ENCODE measurements at places on chromosomes 1 and 21.

- no peak for DNase-seq
Observed at GRCh38 chr21:45253633-45254459, 33.8 kb downstream of the POFUT2 start.

GRCh38 chr1:106688446-106688845 is 368.0 kb upstream of the PRMT6 start:
- no peak for DNase-seq

DNA sequence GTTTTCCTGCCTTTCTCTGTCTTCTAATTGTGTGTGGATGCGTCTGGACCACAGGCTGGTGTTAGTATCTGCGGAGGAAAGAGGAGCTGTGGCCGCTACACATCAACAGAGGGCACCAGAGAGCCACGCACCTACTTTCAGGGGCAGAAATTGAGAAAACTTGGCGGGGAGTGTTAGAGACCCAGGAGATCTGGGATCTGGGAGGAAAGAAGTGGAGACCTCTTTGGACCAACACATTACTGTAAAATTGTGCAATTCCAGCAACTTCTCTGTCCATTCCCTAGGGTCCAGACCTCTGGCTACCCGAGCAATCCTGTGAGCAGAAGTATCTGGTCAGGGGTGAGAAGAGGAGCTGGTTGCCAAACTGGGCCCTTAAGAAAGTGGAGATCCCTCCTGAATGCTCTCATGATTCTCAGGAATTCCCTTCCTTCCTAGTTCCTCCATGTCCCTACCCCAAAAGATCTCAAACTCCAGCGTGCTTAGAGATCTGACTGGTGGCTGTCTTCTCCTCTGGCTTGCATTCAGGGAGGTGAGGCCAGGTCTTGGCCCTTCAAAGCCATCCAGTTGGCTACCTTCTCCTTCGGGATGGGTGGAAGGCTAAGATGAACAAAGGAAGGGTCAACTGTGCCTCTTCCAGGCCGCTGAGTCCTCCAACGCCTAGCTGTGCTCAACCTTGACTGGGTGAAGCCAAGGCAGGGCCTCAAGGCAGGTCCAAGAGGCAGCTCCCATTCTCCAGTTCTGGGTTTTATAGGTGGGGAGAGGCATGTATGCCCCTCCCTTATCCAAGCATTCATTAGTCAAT is 1.2 kb upstream of the KIRREL1 start:
- peak; percentile 88 for DNase-seq

- DNase-seq, result no peak
Observed at GRCh38 chr1:111814642-111815041, 58.9 kb downstream of the DDX20 start.

GRCh38 chr1:232305050-232305449 is 324.9 kb downstream of the SIPA1L2 start:
- no peak for DNase-seq

DNA sequence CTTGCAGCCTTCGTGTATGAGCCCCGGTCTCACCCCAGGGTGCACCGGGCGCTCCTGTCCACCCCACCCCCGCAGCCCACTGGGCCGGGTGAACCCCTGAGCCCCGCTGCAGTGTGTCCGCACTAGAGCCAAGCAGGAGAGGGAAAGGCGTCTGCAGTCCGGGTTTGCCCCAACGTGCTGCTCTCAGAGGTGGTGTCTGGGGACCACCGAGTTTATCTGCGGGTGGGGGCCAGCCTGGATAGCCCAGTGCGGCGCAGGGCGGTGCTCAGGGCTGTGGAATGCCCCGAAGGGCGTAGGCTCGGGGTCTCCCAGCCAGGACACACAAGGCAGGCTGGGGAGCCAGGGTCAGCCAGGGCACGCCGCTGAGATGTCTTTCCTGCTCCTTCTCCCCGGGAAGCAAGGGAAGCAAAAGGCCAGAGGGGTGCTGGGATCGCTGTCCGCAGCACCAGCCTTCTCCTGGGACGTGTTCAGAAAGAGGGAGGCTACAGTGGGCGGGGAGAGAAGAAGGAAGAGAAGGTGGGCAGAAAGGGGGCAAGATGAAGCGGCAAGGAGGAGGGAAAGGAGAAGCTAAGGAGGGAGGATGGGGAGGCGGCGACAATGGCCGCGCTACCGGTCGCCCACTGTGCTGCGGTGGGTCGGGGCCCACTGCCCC is 56.6 kb downstream of the MAB21L3 start:
- peak; percentile 54 for DNase-seq

DNA sequence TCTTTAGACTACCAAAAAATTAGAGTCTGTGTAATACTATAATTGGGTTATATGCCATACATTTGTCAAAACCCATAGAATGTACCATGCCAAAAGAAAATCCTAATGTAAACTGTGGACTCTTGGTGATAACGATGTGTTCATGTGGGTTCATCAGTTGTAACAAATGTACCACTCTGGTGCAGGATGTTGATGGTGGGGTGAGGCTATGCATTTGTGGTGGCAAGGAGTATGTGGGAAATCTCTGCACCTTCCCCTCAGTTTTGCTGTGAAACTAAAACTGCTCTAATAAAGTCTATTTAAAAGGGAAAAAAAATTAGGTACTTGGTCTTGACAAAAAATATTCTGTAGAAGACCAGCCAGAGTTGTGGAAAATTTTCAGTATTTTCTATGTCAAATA is 43.4 kb downstream of the INKA2 start:
- no peak for DNase-seq

DNA sequence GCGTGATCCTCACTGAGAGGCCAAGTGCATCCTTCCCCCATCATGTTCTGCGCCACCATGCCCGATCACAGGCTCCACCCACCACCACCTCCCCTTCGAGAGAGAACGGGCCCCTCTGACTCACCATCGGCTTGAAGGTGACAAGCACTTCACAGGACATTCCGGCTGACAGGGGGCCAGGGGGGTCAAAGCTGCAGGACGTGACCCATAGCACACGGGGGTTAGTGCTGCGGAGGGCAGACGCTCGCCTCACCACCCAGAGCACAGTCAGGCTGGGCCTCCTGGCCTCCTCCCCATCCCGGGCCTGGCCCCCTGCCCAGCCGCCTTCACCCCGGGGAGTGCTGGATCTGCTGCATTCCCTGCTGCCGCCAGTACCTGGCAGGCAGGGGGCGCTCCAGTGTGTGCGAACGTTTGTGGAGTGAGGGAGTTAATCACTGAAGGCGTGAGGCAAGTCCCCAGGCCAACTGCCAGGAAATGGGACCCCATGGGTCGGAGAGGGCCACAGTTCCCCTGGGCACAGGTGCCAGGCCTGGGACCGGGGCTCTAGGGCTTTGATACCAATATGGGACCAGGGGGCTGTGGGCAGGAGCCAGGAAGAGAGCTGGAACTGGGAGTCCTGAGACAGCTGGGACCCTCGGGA is 40.9 kb upstream of the TMEM52 start:
- DNase-seq, result peak; percentile 76

GRCh38 chr1:167054531-167054930 is 35.6 kb downstream of the GPA33 start:
- DNase-seq, result no peak

- no peak for DNase-seq
Observed at GRCh38 chr1:37919277-37919676, 27.6 kb downstream of the INPP5B start.

- no peak for DNase-seq
Observed at GRCh38 chr1:106960412-106960811, 96.1 kb upstream of the PRMT6 start.

DNA sequence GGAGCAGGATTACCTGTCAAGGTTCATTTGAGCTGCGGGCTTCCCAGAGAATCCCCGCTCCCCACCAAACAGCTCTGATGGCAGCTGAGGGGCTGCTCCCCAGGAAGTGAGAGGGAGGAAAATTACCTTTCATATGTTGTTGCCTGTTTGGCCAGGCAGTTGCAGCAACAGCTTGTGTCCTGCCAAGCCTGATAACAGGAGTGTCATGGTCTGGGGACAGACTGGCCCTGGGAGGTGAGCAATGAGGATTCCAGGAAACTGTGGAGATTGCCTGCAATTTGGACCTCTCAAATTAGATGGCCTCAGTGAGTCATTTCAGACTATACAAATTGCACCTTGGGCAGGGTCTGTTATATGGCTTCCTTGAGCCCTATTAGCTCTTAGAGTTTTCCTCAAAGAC is 189.3 kb downstream of the PTPRU start:
- no peak for DNase-seq

GRCh38 chr1:182173808-182174512 is 112.4 kb upstream of the ZNF648 start:
- no peak for DNase-seq

DNA sequence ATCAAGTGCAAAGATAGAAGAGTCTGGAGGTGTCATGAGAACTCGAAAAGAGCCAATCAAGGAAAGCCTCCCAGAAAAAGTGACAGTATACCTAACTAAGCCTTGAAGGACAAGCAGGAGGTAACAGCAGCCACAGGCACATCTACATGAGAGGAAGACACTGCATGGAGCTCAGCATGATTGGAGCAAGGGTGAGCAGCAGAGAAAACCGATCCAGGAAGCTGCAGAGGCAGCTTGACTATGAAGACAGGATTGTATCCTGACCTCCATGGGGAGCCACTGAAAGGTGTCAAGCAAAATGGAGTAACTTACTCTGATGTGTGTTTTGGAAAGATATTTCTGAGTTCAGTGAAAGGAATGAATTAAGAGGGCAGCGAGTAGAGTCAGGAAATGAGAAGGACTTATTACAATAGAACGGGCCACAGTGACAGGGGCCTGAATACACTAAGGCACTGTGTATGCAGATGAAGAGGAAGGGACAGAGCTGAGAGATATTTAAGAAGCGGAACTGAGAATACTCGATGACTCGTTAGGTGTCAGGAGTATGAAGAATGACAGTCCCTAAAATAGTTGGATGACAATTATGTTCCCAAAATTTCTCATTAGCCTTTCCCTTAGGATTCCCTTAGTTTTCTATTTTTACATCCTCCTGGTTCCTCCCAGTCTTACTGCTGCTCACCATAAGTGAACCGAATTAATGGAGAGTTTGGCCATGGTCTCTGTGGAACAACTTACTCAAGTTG is 139.3 kb upstream of the NFIA start:
- no peak for DNase-seq

DNA sequence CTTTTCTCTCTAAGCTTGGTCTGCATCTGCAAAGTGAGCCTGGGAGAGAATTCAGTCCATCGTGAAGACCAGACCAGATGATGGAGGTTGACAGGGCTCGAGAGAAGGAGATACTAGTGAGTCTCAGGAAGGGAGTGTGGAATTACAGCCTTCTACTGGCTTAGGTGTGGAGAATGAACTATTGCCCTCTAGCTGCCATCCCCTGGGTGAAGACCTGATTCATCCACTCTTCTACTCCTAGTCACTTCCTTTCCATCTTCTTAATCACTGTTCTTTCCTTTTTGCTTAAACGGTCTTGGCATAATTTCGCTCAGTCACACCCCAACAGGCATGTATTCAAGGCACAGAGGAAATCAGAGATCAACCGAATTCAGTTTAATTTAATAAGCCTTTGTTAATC is 34.0 kb upstream of the HSD17B7 start:
- peak; percentile 45 for DNase-seq

DNA sequence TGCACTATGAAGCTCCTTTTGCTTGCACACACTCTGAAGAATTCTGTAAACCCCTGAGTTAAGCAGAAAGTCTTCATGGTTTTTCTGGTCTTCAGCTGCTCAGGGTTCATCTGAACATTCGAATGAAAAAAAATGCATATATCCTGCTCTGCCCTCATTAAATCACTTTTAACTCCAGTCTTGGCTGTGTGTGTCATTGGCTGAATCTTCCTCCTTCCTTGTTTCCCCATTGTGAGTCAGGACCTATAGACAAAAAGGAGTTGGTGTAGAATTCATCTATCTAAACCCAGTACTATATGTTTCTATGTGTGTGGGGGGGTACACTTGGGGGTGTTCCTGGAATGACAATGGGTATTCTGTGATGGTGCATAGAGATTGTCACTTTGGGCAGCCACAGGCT is 6.6 kb upstream of the SPRR1B start:
- DNase-seq, result no peak

- no peak for DNase-seq
Observed at GRCh38 chr1:1605034-1605591, 5.2 kb upstream of the FNDC10 start.

DNA sequence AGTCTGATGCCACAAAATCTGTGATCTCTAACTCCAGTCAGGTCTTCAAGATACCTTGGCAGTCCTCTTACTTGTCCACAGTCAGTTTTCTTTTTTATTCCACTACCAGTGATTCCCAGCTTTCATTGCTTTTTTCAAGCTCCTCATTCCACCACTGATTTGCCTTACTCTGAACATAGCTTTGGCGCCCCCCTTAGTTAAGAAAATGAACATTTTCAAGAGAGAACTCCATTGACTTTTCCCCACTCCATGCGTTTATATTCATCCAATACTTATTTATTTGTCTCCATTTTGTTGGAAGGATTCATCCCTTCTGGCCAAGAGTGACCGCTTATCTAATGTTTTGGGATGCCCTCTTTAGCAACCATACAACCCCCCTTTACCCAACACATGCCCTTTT is 33.9 kb upstream of the IPO9 start:
- no peak for DNase-seq

GRCh38 chr21:35142036-35142815 is 93.1 kb upstream of the RUNX1 start:
- no peak for DNase-seq

- DNase-seq, result no peak
Observed at GRCh38 chr1:86750530-86750929, 46.2 kb downstream of the SH3GLB1 start.

DNA sequence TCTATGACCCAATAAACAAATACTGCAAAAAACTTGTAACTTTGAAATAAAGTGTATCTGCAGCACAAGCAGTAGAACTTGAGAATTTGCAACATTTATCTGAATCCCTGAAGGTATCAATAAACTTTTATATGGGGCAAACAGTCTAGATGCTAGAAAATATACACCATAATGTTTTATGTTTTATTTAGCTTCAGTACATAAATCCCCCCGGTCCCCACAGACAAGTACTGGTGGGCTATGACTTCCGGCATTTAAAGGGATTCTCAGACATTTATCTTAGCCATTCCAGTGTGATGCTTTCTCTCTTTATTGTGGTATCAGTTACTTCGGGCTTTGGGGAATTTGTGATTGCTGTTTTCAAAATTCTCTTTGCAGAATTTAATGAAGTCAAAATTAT is 390.4 kb downstream of the SIPA1L2 start:
- DNase-seq, result no peak

DNA sequence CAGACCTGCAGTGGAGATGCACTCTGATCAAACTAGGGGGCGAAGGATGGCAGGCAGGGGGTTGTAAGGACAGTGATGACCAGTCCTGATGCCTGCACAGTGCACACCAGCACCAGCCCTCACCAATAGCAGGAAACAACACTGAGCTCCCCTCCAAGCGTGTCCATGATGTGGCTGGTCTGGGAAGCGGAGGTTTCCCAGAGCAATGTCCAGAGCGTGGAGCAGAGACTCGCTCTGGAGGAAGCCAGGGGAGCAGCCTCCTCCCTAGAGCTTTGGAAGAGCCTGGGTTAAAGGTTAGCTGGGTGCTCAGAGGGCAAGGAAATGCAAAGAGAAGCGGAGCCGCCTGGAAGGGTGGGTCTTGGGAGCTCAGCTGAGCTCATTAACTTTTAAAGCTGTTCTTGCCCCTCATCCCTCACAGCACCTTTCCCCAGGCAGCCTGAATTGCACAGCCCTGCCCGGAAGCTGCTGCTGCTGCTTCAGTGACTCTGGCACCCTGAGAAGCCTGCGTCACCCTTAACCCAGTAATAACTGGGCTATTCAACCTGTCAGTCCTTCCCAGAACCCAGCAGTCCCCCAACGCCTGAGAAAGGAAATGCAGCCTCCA is 162.2 kb upstream of the RAB4A start:
- DNase-seq, result no peak

Measured in foreskin fibroblast (primary cell).